Activated CD4-positive, CD25-positive, alpha-beta regulatory T cell treated with anti-CD3 and anti-CD28 coated beads, Interleukin-2, amount 50 U/mL, for 16 hours (primary cell): ENCODE measurements at places on chromosomes 11 and 22.

- no peak for DNase-seq
These were observed 27.4 kb downstream of the TUG1 start for GRCh38 chr22:30996462-30996861.

GRCh38 chr11:69001243-69002081 is 11.6 kb downstream of the MRGPRF start:
- DNase-seq, result no peak

GRCh38 chr11:61392981-61393595 is 701 bp downstream of the TMEM216 start:
- DNase-seq, result no peak

DNA sequence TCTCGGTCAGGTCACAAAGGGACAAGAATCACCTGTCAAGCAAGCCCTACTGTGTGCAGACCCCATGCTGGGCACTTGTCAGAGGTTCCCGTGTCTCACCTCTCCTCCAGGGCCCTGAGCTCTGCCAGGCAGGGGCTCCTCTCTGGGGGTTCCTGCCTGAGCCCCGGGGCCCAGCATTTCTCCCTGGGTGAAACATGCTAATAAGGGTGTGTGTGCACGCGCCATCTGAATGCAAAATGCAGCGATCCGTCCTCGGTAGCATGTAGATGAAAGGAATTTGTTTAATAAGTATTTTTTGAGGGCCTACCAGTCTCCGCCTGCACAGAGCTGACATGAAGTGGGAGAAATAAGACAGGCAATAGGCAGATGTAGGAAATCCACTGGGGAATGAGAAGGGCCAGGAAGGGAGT is 5.8 kb downstream of the ELFN2 start:
- no peak for DNase-seq

GRCh38 chr11:121780971-121781370 is 328.2 kb upstream of the SORL1-AS1 start:
- DNase-seq, result no peak

GRCh38 chr11:69261116-69261515 is 32.8 kb upstream of the MYEOV start:
- no peak for DNase-seq

GRCh38 chr11:28476049-28476448 is 367.9 kb downstream of the METTL15 start:
- no peak for DNase-seq

- DNase-seq, result no peak
These were observed 36.6 kb downstream of the RPS6KA4 start for GRCh38 chr11:64395545-64396078.

- no peak for DNase-seq
These were observed 58.7 kb upstream of the PRODH start for GRCh38 chr22:18994701-18995326.

GRCh38 chr11:76836613-76837291 is 24.0 kb upstream of the ACER3 start:
- DNase-seq, result no peak

DNA sequence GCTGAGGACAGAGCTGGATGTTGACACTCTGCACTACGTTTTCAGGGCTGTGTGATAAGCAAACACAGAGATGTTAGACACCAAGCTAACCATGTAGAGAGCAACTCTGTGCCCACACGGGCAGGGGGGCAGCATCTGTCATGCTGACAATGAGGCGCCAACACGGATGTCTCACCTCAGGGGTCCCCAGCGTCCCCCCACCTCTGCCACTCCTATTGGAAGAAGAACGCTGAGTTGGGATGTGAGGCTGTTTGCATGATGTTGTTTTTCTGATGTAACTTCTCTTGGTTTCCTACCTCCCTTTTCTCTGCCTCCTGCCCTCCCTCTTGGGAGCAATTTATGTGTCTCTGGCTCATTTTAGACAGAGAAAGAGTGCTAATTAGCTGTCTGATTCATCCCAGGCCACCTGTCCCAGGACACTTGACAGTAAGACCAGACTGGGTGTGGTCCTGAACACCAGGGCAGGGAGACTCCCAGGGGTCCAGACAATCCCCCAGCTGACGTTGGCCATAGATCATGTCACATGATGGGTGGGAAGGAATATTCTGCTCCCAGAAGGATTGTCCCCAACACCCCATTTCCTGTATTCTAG is 89.2 kb upstream of the NCAM1 start:
- DNase-seq, result no peak

- DNase-seq, result no peak
These were observed 1.3 kb upstream of the NDUFC2 start for GRCh38 chr11:78080818-78081495.
